H7 (cell line): ENCODE measurements at places on chromosomes 11 and 22.

- DNase-seq = peak; percentile 53
These were observed 77.7 kb downstream of the BRD1 start for GRCh38 chr22:49749885-49750510.

DNA sequence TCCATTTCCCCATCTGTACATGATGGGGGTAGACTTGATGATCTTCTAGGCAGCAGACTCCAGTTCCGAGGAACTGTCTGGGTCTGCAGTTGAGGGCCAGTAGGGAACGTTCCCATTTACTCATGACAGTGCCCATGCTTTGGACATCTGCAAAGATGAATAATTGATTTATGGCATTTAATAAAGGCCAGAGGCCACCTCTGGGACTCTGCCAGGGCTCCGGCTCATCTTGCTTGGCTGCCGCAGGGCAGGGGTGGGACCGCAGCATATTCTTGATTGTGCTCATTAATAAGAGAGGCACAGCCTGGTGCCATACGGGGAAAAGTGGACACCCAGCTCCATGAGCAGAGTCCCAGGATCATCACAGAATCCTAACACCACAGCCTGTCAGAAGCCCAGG, 28.1 kb upstream of the KLHL35 start:
- no peak for DNase-seq

DNA sequence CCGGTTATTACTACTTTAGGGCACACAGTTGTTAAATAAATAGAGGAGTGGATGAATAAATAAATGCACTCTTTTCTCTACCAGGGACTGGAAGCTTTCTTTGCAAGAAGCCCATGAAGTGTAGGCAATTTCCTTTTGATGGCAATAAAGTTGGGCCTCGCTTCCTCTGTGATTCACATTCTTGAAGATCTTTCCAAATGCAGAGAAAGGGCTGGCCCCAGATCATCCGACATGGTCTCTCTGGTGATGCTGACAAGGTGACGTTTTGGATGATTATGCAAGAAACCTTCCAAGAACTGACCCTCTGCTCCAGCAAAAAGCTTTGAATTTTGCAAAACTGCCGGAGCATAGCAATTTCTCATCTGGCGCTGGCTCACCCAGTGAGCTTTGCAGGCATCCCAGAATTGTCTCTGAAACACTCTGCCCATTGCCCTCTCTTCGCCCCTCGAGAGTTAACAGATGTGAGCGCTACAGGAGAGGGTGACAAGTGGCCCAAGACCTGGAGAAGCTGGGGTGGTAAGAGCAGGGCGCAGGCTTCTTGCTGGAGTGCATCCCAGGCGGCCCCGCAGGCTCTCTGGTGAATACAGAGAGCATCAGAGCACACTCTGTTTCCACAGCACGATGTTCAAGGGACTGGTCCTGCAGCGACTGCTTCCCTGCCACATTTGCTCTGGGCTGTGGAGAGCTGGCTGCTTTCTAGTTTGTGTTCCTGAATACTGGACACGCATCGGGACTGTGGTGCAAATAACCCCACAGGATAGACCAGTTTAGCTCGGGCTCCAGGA, 11.5 kb upstream of the IFT27 start:
- DNase-seq = peak; percentile 26

- no peak for DNase-seq
These were observed 69.3 kb downstream of the KCNC1 start for GRCh38 chr11:17803754-17804334.

DNA sequence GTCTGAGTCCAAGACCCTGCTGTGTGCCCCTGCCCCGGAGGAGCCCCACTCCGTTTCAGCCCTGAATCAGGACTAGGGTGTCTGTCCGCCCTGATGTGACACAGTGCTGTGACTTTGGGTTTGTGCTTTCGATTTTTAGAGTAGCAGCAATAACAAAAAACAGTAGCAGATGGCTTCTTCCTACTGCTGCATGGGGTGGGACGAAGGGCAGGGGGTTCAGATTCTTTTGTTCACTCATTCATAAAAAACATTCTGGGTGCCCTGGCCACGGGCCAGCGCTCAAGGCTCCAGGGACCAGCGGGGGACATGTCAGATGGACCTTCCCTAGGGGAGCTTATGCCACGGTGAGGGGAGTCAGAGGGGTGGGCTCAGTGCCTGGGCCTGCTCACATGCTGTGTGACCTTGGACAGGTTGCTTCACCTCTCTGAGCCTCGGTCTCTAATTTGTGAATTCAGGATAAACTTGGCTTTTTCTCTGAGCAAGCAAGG, 24.6 kb upstream of the PRR5 start:
- no peak for DNase-seq
